Naive thymus-derived CD8-positive, alpha-beta T cell (primary cell): ENCODE measurements at places on chromosomes 2 and 18. TPM values are rescaled to one million over a fixed set of nuclear protein-coding genes. Genes with fewer than 3 reads are reported as not detected.

Gene CFAP65
- 0.23 TPM for polyA plus RNA-seq

Gene PROKR1
- not detected for polyA plus RNA-seq

Gene INO80B
- 8.1 TPM for polyA plus RNA-seq

Gene ORC4
- polyA plus RNA-seq = 51.8 TPM

Gene UGT1A4
- polyA plus RNA-seq = not detected

Gene MARCHF7
- polyA plus RNA-seq = 158 TPM

Gene FLACC1
- polyA plus RNA-seq = 1.6 TPM

Gene TDRD15
- not detected for polyA plus RNA-seq

Gene SERPINB4
- polyA plus RNA-seq = not detected

Gene FOXD4L1
- not detected for polyA plus RNA-seq

Gene CFC1
- not detected for polyA plus RNA-seq

Gene OSR1
- not detected for polyA plus RNA-seq

Gene CD8B2
- polyA plus RNA-seq = 22.9 TPM

Gene CDK5R2
- polyA plus RNA-seq = not detected

Gene ANKAR
- polyA plus RNA-seq = 5.0 TPM

Gene GRB14
- polyA plus RNA-seq = not detected

Gene CCBE1
- not detected for polyA plus RNA-seq
